EL (cell line): ENCODE measurements at places on chromosomes 1 and 21.

GRCh38 chr1:15703562-15703961 lies 19.4 kb downstream of the PLEKHM2 start:
- DNase-seq = peak; percentile 87

- DNase-seq = no peak
Measured at GRCh38 chr1:40248412-40248811, 675 bp downstream of the TMCO2 start.

GRCh38 chr1:244054247-244054923 lies 3.3 kb downstream of the ZBTB18 start:
- DNase-seq = no peak

DNA sequence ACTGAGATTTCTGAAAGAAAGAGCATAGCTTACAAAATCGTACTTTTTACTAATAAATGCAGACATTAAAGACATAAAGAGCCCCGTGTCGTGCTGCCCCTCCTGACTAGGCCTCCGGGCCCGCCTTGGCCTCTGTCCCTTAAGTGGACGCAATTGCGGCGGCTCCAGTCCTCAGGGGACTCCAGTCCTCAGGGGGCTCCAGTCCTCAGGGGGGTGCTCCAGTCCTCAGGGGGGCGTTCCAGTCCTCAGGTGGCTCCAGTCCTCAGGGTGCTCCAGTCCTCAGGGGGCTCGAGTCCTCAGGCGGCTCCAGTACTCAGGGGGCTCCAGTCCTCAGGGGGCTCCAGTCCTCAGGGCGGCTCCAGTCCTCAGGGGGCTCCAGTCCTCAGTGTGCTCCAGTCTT lies 10.6 kb upstream of the OR2M2 start:
- DNase-seq = no peak
